ENCODE measurements at places on chromosomes 4 and X. TPM values are rescaled to one million over a fixed set of nuclear protein-coding genes. Genes with fewer than 3 reads are reported as not detected.

Gene PLXNB3
- total RNA-seq, result 0.23 TPM

Gene FAT1
- total RNA-seq, result 0.27 TPM

Gene ARHGEF6
- total RNA-seq, result 122 TPM

Gene GAGE12E
- total RNA-seq, result not detected

Gene SHISA3
- 0.69 TPM for total RNA-seq

Gene RBMX
- total RNA-seq, result 281 TPM

Gene FAM9C
- total RNA-seq, result not detected

DNA sequence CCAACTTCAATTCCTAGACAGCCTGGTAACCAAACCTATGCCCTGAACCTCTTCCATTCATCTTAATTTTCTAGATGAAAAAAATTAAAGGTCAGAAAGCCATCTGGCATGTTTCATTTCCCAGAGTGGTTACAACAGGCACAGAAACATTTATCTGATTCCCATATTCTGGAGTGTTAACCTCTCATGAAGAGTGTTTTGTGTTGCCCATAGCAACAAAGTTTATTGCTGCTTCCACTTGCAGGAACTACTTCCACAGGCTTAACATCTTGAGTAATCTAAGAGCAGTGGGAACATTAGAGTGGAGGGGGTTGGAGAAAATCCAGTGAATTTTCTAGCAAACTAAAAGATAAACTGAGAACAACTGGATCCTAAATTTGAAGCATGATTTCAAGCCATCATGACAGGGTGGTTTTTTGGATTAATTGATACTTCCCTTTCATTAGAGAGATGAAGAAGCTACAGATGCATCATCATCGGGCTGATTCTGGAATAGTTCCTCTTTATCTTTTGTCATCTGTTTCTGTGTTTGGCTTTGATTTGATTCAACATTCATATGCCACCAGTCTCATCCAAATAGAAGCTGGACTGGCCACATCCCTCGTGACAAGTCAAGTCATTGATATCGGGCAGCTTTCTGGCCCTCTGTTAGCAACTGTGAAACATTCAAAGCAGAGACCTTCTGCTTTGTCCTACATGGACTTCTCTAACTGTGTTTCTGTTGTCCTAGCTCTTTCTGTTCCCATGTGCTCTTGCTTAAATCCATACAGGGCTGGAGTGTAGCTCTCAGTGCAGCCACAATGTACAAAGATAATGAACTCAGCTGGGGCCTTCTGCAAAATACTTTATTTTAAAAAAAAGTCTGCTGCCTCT is 167.3 kb downstream of the MID1IP1 start:
- no peak for DNase-seq

GRCh38 chr4:106864231-106864630 is 171.9 kb downstream of the DKK2 start:
- DNase-seq, result no peak

DNA sequence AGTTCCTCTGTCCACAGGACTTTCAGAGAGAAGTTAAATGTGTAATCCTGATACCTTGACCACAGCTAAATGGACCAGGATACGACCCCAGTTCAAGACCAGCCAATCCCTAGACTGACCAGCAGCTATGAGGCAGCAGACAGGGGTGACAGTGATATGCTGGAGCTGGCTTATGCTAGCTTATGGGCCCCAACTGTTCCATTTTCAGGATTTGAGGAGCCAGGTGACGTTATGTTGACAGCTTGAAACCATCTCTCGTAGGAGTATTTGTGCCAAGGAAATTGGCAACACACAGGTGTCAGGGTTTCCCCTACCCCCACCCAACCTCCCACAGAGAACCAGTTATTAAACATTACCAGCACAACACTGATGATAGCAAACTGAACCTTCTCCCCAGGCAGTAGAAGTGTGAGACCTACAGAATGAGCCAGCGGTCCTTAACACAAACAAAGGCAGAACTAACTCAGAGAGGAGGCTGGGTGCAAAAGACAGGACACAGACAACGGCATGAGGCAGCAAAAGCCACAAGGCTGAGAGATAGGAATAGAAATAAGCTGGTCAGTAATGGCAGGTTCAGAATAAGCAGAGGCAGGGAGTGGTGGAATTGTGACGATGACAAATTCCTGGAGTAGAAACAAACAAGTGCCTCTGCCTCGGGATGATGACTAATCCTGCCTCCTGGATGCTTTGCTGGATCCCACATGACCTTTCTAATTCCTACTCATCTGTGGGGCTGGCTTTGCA is 85.6 kb upstream of the CPEB2 start:
- no peak for DNase-seq

GRCh38 chrX:34371754-34372153 is 239.6 kb upstream of the FAM47A start:
- no peak for DNase-seq

DNA sequence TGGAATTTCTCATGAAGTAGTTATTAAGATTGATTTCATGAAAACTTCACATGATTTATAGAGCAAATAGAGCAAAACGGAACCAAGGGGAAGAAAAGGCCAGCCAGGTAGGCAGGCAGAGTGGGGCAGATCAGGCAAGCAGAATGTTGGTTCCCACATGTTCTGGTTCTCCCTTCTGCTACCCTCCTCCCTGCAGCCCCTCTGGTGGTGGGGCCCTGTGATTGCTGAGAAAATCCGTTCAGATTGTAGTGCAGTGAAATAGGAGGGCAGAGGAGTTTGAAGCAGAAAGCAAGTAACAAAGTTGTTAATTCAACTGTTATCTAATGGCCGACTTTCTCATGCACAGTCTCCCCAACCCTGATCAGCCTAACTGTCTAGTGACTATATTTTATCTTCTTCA is 185.3 kb downstream of the MID1IP1 start:
- no peak for DNase-seq

- no peak for DNase-seq
These were observed 94.8 kb upstream of the TEX13A start for GRCh38 chrX:105315248-105315647.

GRCh38 chr4:163391756-163392155 is 48.1 kb downstream of the NPY5R start:
- DNase-seq, result no peak

DNA sequence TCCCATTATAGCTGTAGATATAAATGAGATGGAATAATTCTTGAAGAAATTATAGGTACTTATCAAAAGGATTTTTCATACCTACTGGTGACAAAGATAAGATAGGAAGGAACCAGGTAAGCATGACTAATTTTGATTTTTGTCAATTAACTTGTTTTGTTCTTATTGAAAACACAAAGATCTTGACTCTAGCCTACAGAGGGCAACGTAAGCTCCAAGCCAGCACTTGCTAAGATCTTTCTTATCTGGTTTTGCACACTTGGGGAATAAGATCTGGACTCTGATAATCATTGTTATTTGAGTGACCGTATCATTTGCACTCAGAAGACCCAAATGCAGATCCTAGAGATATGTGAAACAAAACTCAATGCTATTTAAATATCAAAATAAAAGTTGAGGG is 223.4 kb downstream of the VEGFC start:
- DNase-seq, result no peak

GRCh38 chr4:3311095-3311372 is 18.2 kb downstream of the RGS12 start:
- DNase-seq, result no peak

DNA sequence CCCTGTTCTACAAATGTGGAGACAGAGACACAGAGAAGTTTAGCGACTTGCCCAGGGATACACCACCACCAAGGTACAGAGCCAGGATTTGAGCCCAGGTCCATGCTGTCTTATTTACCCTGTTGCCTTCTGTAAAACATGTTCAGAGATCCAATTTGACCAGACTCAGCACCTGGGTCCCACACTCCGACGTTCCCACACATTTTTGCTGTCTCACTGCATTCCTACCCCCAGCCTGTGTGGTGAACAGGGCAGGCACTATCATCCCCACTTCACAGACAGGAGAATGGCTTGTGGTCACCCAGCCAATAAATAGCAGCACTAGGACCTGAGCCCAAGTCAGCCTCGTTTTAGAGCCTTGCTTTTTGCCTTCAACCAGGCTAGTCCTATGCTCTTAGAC is 102.8 kb downstream of the PJA1 start:
- no peak for DNase-seq

Data from activated CD4-positive, alpha-beta T cell treated with anti-CD3 and anti-CD28 coated beads, Interleukin-2, amount 10 ng/mL, durations not matched to agents 7 days and 5 days (primary cell).